ENCODE measurements at places on chromosomes 6 and 20.

DNA sequence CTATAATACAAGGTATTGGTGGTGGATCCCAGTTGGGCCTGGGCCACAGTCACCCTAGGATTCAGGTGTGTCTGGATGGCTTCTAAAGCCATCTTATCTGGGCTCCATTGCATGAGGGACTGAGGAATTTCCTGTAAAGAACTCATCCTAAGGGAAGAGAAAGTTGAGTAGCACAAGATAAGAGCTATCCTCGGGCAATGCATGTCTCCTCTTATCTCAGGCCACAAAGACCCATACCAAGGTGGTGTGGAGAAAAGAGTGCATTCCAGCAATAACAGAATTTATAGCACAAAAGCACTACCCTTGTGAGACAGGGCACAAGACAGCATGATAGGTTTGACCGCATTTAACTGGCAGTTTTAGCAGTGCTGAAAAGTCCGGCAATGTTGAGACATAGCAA, 14.3 kb upstream of the MTRF1L start:
- DNase-seq, result no peak

GRCh38 chr6:15256538-15257271, 10.8 kb downstream of the JARID2 start:
- no peak for DNase-seq

- no peak for DNase-seq
Measured at GRCh38 chr6:128412680-128413079, 107.7 kb downstream of the PTPRK start.

DNA sequence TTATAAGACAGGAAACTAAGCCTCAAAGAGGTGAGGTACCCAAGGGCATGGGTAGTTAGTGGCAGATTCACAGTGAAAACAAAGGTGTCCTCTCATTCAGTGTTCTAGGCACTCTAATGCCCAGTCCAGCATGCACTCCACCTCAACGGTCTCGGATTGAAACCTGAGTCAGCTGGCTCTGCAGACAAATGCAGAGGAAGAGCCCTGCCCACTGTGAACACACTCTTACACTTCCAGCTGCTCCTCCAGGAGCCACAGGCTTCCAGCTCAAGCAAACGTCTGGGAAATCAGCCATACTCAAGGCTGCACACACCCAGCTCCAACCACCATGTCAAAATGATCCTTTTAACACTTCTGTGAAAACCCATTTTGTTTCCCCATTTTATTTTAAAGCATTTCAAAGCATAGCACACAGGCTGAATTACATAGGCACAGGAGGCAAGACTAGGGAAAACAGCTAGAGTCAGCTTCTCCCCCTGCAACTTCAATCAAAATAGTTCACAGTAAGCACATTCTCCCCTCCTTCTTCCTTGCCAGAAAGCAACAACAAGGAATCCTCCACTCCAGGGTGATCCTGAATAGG, 3.0 kb upstream of the IL17A start:
- peak; percentile 13 for DNase-seq
